ENCODE measurements at places on chromosomes 3 and 15.

DNA sequence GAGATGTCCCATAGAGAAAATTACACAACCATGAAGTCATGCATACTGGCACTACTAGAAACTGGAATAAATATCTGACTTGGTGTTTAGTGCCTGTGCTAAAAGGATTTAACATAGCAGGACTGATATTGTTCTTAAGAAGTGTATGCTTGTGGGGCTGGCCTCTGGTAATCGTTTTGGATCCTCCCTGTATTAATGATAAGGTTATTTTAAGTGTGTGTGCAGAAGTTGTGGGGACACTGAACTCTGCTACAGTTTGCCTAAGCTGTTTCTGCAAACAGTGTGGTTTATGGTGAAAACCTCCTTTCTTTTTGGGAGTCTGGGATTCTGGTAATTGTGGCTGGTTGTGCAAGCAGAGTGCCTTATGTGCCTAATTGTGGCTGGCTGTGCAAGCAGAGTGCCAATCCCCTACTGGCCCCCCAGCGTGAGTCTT lies 120.8 kb downstream of the CLASP2 start:
- DNase-seq: no peak

GRCh38 chr3:34742151-34742550 lies 897.2 kb upstream of the ARPP21 start:
- no peak for DNase-seq

DNA sequence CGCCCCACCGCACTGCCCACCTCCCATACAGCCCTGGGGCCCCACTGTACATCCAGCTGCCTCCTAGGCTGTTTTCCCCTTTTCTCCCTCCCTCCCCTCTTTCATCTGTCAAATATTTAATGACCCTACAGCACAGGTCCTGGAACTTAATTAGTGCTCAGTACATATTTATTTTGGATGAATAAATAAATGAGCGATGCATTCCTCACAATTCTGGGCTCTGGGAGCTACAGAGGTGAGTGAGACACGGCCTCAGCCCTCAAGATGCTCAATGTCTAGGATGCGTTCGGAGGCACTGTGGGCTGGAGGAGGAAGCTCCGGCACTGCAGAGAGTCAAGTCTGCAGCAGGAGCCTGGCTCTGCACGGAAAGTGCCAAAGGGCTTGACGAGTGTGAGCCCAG lies 175.0 kb downstream of the FAM43A start:
- no peak for DNase-seq

- DNase-seq: no peak
Measured at GRCh38 chr3:178960181-178960580, 111.4 kb downstream of the ZMAT3 start.

DNA sequence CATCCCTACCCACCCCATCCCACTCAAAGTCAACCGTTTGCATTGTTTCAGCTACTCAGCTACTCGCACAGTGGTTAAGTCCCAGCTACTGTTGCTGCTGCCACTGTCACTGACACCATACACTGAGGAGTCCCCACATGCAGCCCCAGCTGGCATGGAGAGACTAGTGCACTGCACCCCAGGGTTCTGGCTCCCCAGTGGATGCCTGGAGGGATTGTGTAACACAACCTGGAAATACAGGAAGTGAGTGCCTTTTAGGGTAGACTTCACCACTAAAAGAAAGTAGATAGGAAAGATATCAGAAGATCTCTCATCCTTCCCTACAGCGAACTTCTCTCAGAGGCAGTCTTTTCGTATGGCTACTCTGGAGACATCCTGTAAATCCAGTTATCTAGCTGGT lies 169.2 kb upstream of the STRIT1 start:
- no peak for DNase-seq

GRCh38 chr15:31605467-31605931 lies 278.9 kb downstream of the KLF13 start:
- peak; percentile 24 for DNase-seq

DNA sequence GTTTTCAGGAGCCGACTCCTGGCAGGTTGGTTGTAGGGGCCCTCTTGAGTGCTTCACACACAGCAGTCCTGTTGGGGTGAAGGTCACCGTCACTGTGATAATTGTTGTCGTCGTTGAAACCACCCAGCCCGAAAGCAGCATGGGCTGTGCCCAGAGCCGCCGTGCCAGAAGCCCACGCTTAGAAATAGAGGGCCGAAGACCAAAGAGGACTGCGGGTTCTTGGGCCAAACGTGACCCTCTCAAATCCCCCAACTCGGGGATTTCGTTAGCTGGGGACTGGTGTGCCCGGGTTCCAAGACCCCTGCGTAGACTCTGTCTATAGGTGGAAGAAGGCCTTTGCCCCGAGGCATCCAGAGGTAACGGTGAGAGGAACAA lies 7.5 kb upstream of the ADAMTS17 start:
- DNase-seq: no peak

DNA sequence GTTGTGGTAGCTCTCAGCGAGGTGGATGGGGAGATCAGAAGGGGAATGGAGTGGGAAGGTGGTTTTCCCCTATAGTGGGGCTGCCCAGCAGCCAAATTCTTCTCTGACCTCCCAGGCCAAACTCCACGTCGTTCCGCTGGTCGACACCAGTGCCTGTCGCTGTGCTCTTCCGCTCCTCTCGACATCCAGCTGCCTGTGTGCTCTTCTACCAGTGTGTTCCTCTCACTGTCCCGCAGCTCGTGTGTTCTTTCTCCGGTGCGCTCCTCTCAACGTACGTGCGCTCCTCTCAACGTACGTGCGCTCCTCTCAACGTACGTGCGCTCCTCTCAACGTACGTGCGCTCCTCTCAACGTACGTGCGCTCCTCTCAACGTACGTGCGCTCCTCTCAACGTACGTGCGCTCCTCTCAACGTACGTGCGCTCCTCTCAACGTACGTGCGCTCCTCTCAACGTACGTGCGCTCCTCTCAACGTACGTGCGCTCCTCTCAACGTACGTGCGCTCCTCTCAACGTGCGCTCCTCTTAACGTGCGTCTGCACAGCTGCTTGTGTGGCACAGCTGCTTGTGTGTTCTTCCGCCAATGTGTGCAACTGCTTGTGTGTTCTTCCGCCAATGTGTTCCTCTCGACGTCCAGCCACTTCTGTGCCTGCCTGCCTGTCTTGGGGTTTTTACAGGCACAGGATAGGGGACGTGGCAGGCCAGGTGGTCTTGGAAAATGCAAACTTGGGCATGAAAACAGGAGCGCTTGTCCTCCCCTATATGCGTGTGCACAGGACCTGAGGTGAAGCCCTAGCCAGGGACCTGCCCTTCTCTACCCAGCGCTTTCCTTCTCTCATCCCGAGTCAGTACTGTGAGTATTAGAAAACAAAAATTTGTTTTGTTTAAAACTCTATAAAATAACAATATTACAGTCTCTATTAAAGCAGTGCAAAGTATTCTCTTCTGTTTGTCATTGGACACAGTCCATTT lies 991.1 kb downstream of the GBE1 start:
- no peak for DNase-seq
